ENCODE measurements at places on chromosomes 1 and 21. TPM values are rescaled to one million over a fixed set of nuclear protein-coding genes. Genes with fewer than 3 reads are reported as not detected.

DNA sequence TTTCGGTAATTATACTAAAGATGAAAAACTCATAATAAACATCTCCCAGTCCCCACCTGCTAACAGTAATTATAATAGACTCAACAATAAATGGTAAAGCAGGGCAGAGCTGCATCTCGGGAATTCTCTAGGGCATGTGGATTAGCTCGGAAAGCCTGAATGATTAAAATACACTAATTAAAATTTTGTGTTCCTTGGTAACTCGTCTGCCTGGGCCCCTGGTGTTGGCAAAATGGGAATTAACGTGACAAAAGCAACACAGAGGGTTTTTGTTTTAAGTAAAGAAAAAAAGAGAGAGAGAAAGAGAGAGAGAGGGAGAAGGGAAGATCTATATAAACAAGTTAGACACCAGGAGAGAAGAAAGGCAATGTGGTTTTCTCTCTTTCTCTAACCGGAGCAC lies 62.1 kb downstream of the CASZ1 start:
- no peaks in the 10 kb centered on the region for H3K27me3 ChIP-seq
- no peaks in the 10 kb centered on the region for H3K36me3 ChIP-seq
- peaks cover 20% of the 10 kb centered on the region for H3K4me1 ChIP-seq
- no peak overlapping the region for H3K4me3 ChIP-seq
- DNase-seq: no peak

The C1orf210 gene
- total RNA-seq: 21.1 TPM

The PDZK1 gene
- 152 TPM for total RNA-seq

The CAMK1G gene
- total RNA-seq: 1.4 TPM

DNA sequence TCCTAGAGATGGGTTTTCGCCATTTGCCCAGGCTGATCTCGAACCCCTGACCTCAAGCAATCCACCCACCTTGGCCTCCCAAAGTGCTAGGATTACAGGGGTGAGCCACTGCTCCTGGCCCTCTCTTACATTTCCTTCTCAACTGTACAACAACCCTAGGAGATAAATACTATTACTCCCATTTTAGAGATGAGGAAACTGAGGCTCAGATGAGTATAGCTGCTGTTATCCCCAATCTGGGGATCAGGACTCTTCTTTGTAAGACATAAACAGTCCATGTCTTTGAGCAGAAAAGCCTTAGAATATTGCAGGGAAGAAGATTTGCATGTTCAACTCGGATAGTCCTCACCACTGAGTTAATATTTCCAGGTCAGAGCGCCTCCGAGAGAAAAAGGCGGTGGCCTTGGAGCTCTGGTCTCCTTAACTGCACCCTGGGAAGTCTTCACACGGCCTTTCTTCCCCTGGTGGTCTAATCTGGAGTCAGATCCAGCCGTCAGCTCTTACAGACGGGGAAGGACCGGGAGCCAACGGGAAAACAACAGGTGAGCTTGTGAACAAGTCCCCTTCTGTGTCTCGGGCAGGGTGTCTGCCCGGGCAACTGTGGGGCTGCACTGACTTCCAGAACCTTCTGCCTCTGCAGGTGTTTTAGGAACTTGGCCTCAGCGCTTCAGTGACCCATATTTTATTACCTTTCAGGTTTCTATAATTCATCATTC lies 5.9 kb upstream of the OLIG1 start:
- no peak for DNase-seq
- peaks cover 21% of the 10 kb centered on the region for H3K27me3 ChIP-seq
- no peak overlapping the region for H3K4me3 ChIP-seq
- H3K36me3 ChIP-seq: no peaks in the 10 kb centered on the region
- H3K4me1 ChIP-seq: no peaks in the 10 kb centered on the region

The KLF17 gene
- total RNA-seq: not detected

The C1QTNF12 gene
- 3.1 TPM for total RNA-seq

The MIA3 gene
- total RNA-seq: 51.5 TPM

DNA sequence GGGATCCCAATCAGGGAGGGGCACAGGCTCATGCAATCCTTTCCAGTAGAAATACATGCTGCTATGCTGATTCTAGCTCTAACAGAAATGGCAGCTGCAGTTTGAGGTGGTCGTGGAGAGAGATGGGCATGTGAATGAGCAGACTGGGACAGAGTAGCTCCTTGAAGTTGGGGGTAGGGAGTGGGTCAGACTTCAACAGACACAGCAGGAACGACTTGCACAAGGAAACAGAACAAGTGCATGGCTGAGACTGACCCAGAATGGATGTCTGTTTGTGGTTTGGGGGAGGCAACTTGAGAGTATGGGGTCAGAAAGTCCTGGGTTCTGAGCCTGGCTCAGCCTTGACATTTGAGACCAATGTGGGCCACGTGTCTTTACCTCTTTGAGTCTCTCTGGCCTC lies 25.1 kb upstream of the TRABD2B start:
- H3K4me3 ChIP-seq: no peak overlapping the region
- no peak overlapping the region for H3K27ac ChIP-seq
- DNase-seq: no peak
- no peaks in the 10 kb centered on the region for H3K27me3 ChIP-seq
- H3K36me3 ChIP-seq: no peaks in the 10 kb centered on the region
- no peaks in the 10 kb centered on the region for H3K4me1 ChIP-seq

GRCh38 chr1:222040121-222040805 lies 298.4 kb upstream of the DUSP10 start:
- no peaks in the 10 kb centered on the region for H3K27me3 ChIP-seq
- peak; percentile 82 for DNase-seq
- H3K36me3 ChIP-seq: no peaks in the 10 kb centered on the region
- H3K27ac ChIP-seq: no peak overlapping the region
- no peaks in the 10 kb centered on the region for H3K4me1 ChIP-seq

The KRTAP24-1 gene
- not detected for total RNA-seq

DNA sequence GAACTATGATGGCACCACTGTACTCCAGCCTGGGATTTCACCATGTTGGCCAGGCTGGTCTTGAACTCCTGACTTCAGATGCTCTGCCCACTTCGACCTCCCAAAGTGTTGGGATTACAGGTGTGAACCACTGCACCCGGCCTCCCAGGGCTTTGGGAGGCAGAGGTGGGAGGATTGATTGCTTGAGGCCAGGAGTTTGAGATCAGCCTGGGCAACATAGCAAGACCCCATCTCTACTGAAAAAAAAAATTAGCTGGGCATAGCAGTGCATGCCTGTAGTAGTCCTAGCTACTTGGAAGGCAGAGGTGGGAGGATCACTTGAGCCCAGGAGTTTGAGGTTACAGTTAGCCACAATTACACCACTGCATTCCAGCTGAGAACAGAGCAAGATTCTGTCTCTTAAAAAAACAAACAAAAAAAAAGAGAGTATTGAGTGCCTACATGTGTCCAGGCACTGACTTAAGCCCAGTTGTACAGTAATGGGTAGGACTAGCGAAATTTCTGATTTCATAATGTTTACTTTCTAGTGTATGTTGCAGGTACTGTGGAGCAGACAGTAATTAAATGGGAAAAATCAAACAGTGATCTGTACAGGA lies 4.2 kb downstream of the MANEAL start:
- no peaks in the 10 kb centered on the region for H3K4me1 ChIP-seq
- H3K36me3 ChIP-seq: peaks cover 4% of the 10 kb centered on the region
- H3K4me3 ChIP-seq: no peak overlapping the region
- no peak for DNase-seq
- H3K27me3 ChIP-seq: no peaks in the 10 kb centered on the region

The HLX gene
- 8.2 TPM for total RNA-seq

The NHLH2 gene
- total RNA-seq: not detected

The TSPEAR gene
- 0.22 TPM for total RNA-seq

DNA sequence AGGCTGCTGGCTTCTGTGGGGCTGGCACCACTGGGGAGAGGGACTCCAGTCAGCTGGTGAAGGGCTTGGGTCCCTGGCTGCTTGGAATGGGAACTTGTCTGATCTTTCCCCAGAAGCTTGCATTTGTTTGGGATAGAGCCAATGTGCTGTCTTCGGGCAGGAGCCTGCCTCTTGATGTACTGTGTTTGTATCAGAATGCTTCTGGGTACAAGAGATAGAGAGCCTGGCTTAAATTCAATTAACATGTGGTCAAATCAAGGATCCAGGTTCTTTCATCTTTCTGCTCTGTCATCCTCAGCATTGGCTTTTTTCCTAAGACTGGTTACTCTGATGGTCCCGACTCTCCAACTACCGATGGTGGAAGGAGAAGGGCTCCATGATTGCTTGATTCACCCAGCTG lies 16.0 kb upstream of the PROK1 start:
- H3K4me1 ChIP-seq: no peaks in the 10 kb centered on the region
- H3K4me3 ChIP-seq: no peak overlapping the region
- no peak overlapping the region for H3K27ac ChIP-seq
- H3K36me3 ChIP-seq: no peaks in the 10 kb centered on the region
- DNase-seq: no peak

GRCh38 chr1:94258873-94259331 lies 21.5 kb upstream of the ARHGAP29 start:
- no peak overlapping the region for H3K27ac ChIP-seq
- H3K36me3 ChIP-seq: no peaks in the 10 kb centered on the region
- no peak overlapping the region for H3K4me3 ChIP-seq
- H3K4me1 ChIP-seq: no peaks in the 10 kb centered on the region
- DNase-seq: no peak

DNA sequence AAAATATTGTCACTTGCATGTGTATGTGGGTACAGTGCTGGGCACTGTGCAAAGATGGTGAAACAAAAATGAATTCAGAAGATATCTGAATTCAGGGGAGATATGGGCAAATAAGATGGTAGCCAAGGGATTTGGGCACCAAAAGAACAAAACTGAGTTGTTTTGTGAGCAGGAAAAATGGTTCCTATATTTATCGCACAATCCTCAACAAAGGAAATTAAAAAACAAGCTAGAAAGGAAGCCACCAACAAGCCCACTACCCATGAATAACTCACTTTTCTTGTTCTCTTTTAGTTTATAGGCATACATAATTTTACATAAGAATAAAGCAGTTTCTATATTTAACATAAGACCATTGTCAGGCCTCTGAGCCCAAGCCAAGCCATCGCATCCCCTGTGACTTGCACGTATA lies 40.7 kb upstream of the VASH2 start:
- no peaks in the 10 kb centered on the region for H3K27me3 ChIP-seq
- no peaks in the 10 kb centered on the region for H3K4me1 ChIP-seq
- H3K36me3 ChIP-seq: no peaks in the 10 kb centered on the region

- no peak overlapping the region for H3K4me3 ChIP-seq
- H3K4me1 ChIP-seq: no peaks in the 10 kb centered on the region
- no peaks in the 10 kb centered on the region for H3K36me3 ChIP-seq
- no peaks in the 10 kb centered on the region for H3K27me3 ChIP-seq
- DNase-seq: no peak
- H3K27ac ChIP-seq: no peak overlapping the region
Observed at GRCh38 chr1:184395370-184395769, 8.5 kb downstream of the C1orf21 start.

GRCh38 chr1:91537281-91537986 lies 36.8 kb downstream of the CDC7 start:
- H3K36me3 ChIP-seq: no peaks in the 10 kb centered on the region
- no peaks in the 10 kb centered on the region for H3K27me3 ChIP-seq
- no peak overlapping the region for H3K4me3 ChIP-seq
- H3K27ac ChIP-seq: no peak overlapping the region

The TMPRSS15 gene
- total RNA-seq: not detected

The TINAGL1 gene
- 246 TPM for total RNA-seq

DNA sequence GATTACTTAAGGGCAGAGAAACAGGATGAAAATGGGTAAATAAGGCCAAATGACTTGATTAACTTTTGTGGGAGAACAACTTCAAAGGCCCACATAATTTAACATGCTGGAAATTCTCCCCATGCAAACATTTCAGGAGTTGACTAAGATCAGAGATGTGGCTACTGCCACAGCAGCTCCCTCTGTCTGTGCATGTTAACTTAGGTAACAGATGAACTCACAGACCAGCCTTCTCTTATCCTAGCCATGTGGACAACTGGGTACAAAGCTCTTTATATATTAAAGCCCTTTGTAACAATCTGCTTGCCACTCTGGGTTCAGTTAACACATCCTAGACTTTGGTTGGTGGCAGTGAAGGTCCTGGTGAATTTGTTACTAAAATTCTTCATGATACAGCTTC lies 33.2 kb downstream of the BEND5 start:
- no peak overlapping the region for H3K27ac ChIP-seq
- no peak for DNase-seq
- no peaks in the 10 kb centered on the region for H3K4me1 ChIP-seq
- no peak overlapping the region for H3K4me3 ChIP-seq
- peaks cover 12% of the 10 kb centered on the region for H3K36me3 ChIP-seq
- H3K27me3 ChIP-seq: no peaks in the 10 kb centered on the region

GRCh38 chr1:214337511-214337910 lies 56.6 kb downstream of the SMYD2 start:
- no peaks in the 10 kb centered on the region for H3K4me1 ChIP-seq
- no peak overlapping the region for H3K4me3 ChIP-seq

DNA sequence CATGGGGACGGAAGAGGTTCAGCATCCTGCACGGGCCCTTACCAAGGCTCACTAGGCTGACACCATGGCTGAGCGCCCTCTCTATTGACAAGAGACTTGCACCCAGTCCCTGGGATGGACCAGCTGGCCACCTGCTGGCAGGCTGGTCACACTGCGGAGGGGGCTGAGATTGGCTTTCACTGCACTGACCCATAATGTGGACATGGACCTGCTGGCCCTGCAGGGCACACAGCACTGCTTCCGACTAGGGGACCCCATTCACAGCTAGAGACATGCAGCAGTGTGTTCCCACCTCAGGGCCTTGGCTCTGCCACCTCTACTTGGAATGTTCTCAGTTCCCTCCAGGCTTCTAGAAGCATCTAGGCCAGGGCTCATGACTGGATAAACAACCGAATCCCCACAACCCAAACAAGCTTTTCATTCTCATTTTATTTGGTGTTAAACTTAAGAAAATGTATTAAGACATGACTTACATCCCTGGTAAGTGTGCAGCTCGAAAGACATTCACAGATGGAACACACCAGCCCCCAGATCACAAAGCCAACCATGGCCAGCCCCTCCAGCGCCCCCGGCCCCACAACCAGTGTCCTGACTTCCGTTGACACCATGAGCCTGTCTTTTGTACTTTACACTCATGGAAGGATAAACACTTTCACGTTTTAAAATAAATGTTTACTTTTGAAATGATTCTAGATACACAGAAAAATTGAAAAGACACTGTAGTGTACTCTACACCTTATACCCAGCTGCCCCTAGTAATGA lies 9.3 kb upstream of the SRARP start:
- no peaks in the 10 kb centered on the region for H3K27me3 ChIP-seq
- no peak overlapping the region for H3K27ac ChIP-seq
- DNase-seq: peak; percentile 86
- H3K36me3 ChIP-seq: no peaks in the 10 kb centered on the region
- no peak overlapping the region for H3K4me3 ChIP-seq

The RAB3B gene
- 0.72 TPM for total RNA-seq

Data from kidney (tissue), 22 donors.